ENCODE measurements at places on chromosomes 5 and 9.
A peak's percentile ranks its signal among the peaks of the same experiment; 100 is the strongest.

GRCh38 chr9:134518004-134518606 is 123.5 kb upstream of the COL5A1 start:
- no peak for DNase-seq

DNA sequence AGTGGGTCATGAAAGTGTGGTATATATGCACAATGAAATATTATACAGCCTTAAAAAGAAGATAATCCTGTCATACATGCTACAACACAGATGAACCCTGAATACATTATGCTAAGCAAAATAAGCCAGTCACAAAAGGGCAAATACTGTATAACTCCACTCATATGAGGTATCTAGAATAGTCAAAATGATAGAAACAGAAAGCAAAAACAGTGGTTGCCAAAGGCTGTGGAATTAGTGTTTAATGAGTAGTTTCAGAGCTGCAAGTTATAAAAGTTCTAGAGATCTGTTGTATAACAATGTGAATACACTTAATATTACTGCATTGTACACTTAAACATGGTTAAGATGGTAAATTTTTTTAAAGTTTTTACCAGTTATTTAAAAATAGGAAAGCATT is 135.0 kb downstream of the OXCT1 start:
- DNase-seq = no peak

DNA sequence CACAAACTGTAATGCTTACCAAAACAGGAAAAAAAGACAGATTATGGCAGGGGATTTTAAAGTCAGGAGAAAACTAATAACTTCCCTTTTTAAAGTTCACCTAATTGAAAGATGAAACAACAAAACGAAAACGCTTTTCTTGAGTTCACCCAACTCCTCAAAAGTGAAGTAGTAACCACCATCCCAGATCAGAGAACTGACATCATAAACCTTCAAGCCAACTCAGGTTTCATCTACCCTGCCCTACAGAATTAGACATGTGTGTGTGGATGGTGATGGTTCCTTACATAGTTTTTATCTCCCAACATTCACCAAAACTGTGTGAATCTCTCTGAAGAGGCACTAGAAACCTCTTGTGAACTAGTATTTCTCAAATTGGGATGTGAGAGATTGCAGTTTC is 195.2 kb upstream of the PTGER4 start:
- no peak for DNase-seq

GRCh38 chr5:76983468-76983867 is 30.6 kb downstream of the CRHBP start:
- no peak for DNase-seq

- DNase-seq = peak; percentile 8
Measured at GRCh38 chr5:59810041-59810440, 83.5 kb downstream of the PDE4D start.

DNA sequence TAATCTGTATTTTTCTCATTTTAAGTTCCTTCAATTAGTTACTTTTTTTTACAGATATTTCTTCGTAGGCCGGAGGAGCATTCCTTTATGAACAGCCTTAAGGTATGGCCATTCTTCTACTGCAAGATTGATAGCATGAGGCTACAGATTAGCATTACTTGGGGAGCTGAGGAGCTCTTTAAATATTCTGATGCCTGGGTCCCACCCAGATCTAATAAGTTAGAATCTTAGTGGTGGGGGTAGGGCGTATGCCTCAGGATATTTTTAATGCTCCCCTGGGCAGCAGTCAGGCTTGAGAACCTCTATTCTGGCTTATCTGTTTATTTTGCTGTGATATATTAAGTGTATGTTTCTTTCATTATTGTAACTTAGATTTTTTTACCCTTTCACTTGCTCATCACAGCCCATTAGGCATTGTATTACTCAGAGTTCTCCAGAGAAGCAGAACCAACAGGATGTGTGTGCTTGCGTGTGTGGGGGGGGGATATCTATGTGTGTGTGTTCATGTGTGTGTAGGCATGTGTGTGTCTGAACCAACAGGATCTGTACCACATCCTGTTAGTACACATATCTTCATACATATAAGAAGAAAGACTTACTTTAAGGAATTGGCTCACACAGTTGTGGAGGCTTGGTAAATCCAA is 91.8 kb upstream of the MTAP start:
- no peak for DNase-seq

DNA sequence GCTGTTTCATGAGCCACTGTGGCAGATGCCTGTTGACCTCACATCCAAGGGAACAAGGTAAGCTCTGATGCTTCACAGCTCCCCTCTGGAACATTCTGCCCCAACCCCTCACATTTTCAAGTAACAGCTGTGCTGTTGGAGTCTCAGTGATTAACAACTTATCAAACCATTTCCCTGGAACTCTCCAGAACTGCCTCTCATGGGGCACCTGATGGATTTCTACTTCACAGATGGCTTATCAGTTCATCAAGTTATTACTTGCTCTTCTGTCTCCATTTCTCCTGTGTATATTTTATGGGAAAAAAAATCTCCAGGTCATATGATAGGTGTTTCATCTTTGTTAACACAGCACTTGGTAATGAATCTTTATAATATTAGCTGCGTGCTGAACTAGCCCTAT is 322.4 kb downstream of the MAN2A1 start:
- DNase-seq = no peak
